ENCODE measurements at places on chromosomes 12 and 14.

DNA sequence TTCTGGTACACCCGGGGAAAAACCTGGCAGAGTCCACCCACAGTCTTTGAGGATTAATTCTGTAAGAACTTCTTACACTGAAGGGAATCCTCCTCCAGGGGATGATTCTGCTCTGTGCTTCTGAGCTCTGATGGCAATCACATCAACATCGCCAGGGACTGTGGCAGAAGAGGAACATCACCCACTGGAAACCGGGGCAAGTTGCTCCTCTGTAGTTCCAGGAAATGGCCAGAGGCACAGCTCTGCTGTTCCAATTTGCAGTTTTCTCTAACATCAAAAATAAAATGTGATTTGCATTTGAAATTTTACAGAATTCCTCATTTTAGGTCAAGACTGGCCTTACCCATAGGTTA lies 207.6 kb downstream of the DAD1 start:
- H3K27me3 ChIP-seq = no peaks in the 10 kb centered on the region
- no peak overlapping the region for H3K27ac ChIP-seq
- H3K4me3 ChIP-seq = no peak overlapping the region
- H3K4me1 ChIP-seq = peaks cover 6% of the 10 kb centered on the region
- no peak for DNase-seq

- H3K27me3 ChIP-seq = no peaks in the 10 kb centered on the region
- H3K4me1 ChIP-seq = no peaks in the 10 kb centered on the region
- no peak for DNase-seq
- no peaks in the 10 kb centered on the region for H3K36me3 ChIP-seq
- H3K4me3 ChIP-seq = peak within 1 kb of the TSS; percentile 44
- peak within 1 kb of the TSS; percentile 77 for H3K27ac ChIP-seq
Measured at GRCh38 chr12:9115731-9116559, at the start of gene A2M. TSS of gene A2M (minus strand) at chr12:9115919. CDS start at chr12:9115849, 70 bp downstream.

- no peaks in the 10 kb centered on the region for H3K4me1 ChIP-seq
- no peak for DNase-seq
- no peaks in the 10 kb centered on the region for H3K36me3 ChIP-seq
- no peaks in the 10 kb centered on the region for H3K27me3 ChIP-seq
- no peak overlapping the region for H3K27ac ChIP-seq
Measured at GRCh38 chr14:21729703-21730233, 56.1 kb upstream of the OR4E1 start.

DNA sequence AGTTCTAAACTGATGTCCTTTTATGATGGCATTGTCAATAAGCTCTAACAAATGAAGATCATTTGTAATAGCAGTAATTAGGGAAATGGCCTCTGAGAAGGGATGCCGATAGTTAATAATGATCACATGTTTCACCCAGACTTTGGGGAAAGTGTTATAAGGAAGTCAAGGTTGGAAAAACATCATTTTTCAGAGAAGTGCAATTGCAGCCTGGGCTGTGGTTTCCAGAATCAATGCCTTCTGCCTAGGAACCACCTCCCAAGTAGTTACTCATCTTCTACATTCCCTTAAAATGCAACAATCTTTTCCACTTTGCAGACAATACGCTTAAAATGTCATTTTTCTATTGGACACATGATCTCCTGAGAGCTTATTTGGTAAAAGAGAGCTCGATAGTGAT lies 879 bp downstream of the EDDM3A start:
- no peaks in the 10 kb centered on the region for H3K36me3 ChIP-seq
- no peaks in the 10 kb centered on the region for H3K27me3 ChIP-seq
- DNase-seq = no peak
- H3K27ac ChIP-seq = no peak overlapping the region
- H3K4me3 ChIP-seq = no peak overlapping the region

GRCh38 chr14:100107236-100107635 lies 42.0 kb downstream of the EVL start:
- H3K27me3 ChIP-seq = no peaks in the 10 kb centered on the region
- no peak overlapping the region for H3K4me3 ChIP-seq
- H3K27ac ChIP-seq = no peak overlapping the region
- H3K4me1 ChIP-seq = peaks cover 9% of the 10 kb centered on the region

GRCh38 chr12:101044512-101045059 lies 165.5 kb downstream of the SLC5A8 start:
- no peak for DNase-seq
- no peaks in the 10 kb centered on the region for H3K4me1 ChIP-seq
- no peak overlapping the region for H3K27ac ChIP-seq
- no peak overlapping the region for H3K4me3 ChIP-seq
- no peaks in the 10 kb centered on the region for H3K27me3 ChIP-seq

Data from Peyer's patch (tissue), 4 donors.